ENCODE measurements at places on chromosomes 3 and 15. TPM values are rescaled to one million over a fixed set of nuclear protein-coding genes. Genes with fewer than 3 reads are reported as not detected.

Gene CPN2
- not detected for polyA plus RNA-seq

Gene TEX55
- polyA plus RNA-seq = not detected

Gene CFAP91
- not detected for polyA plus RNA-seq

Gene CLDN11
- 445 TPM for polyA plus RNA-seq

Gene STAB1
- not detected for polyA plus RNA-seq

Gene CTDSPL2
- polyA plus RNA-seq = 43.8 TPM

Gene TRIM71
- not detected for polyA plus RNA-seq

Gene ZNF501
- polyA plus RNA-seq = 3.9 TPM

Gene FES
- 5.5 TPM for polyA plus RNA-seq

Gene B3GALNT1
- 8.2 TPM for polyA plus RNA-seq

Gene GOLGA8G
- not detected for polyA plus RNA-seq

Gene ATP10A
- polyA plus RNA-seq = 3.9 TPM

Gene ACP3
- polyA plus RNA-seq = 0.71 TPM

Gene TMEM108
- 0.52 TPM for polyA plus RNA-seq

Gene GOLGA8Q
- 0.74 TPM for polyA plus RNA-seq

Gene KBTBD13
- not detected for polyA plus RNA-seq

Gene ANKUB1
- polyA plus RNA-seq = not detected

Gene GPD1L
- 4.8 TPM for polyA plus RNA-seq

Gene CCNB2
- 19.7 TPM for polyA plus RNA-seq

Gene ZIC1
- polyA plus RNA-seq = not detected

Gene P2RY14
- polyA plus RNA-seq = not detected

Gene CFAP161
- polyA plus RNA-seq = not detected

Gene FEZF2
- polyA plus RNA-seq = not detected

Gene LRRN1
- polyA plus RNA-seq = not detected

Gene PDZRN3
- 22.7 TPM for polyA plus RNA-seq

Gene HHLA2
- polyA plus RNA-seq = not detected

Measured in AG04450 (cell line).